ENCODE measurements at places on chromosomes 4 and X.

GRCh38 chrX:22015139-22015750 lies 16.9 kb upstream of the PHEX start:
- no peak for DNase-seq

- DNase-seq: no peak
These were observed 128.7 kb downstream of the AKAP4 start for GRCh38 chrX:50072110-50072509.

GRCh38 chr4:54082168-54082567 lies 17.8 kb upstream of the CHIC2 start:
- no peak for DNase-seq

DNA sequence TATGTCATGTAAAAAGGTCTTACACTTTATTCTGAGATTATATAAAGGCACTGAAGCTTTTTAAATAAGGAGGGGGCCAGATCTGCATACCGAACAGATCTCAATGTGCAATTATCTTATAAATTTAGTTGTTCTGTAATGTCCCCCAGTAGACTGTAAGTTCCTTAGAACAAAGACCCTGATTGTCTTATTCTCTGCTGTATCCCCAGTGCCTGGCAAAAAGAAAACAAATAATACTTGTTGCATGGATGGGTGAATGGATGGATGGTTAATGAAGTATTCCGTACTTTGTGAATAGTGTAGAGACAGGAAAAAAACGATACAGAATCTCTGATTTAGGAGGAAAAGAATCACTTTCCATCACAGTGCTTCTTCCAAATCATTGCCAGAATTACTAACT lies 141.5 kb downstream of the CHM start:
- DNase-seq: no peak

GRCh38 chr4:184293552-184293951 lies 75.9 kb upstream of the ENPP6 start:
- no peak for DNase-seq
